ENCODE measurements at places on chromosomes 1 and 21.

- peak; percentile 63 for DNase-seq
Observed at GRCh38 chr1:1116701-1117468, 996 bp upstream of the C1orf159 start.

DNA sequence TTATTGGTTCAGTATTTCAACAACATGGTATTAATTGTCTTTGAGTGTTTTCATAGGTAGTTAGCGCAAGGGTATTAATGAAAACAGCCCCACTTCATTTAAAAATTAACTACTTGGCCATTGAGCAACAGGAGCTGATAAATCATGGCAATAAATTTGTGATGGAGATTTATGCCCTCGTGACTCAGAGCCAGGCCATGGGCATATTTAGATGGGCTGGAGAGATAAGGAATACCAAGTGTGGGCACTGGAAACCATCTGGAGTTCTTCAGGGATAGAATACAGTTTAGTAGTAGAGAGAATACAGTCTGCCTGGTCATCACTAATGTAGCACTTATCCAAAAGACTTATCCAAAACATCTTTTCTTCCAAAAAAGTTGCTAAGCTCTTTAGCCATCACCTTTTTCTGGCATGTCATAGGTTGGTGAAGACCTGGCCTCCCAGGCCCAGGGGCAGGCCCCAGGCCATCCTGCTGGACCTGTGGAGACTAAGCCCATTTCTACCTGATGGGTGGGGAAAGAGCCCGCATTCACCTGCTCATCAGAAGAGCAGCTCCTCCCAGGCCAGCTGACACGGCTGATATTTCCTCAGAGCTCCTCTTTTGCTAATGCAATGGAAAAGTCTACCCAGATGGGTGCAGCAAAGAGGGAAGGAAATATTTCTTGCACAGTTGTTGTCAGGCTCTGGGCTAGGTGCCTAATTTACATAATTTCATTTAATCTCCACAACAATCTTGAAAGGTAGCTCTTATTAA, 238.0 kb downstream of the TM2D1 start:
- DNase-seq: no peak

- DNase-seq: no peak
Observed at GRCh38 chr1:30172299-30172694, 551.1 kb downstream of the MATN1 start.

GRCh38 chr1:51819810-51820209, 58.7 kb downstream of the NRDC start:
- DNase-seq: no peak

DNA sequence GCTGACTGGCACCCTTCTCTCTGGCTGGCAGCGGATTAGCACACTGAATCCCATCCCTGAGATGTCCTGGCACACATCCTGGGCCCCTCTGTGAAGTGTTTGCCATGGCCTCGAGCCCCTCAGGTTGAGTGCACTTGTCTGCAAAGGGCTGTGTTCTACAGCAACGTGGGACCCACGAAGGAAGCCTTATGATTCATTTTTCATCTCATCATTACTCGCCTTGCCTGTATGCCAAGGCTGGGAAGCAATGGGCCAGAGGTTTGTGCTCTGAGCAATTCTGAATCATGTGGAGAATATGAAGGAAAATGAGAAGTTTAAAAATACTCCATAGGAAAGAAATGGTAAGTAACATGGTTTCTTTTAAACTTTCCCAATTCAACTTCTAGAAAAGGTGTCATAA, 124.8 kb upstream of the LMO4 start:
- DNase-seq: no peak

- DNase-seq: no peak
Observed at GRCh38 chr1:244347942-244348341, 103.8 kb downstream of the ADSS2 start.

DNA sequence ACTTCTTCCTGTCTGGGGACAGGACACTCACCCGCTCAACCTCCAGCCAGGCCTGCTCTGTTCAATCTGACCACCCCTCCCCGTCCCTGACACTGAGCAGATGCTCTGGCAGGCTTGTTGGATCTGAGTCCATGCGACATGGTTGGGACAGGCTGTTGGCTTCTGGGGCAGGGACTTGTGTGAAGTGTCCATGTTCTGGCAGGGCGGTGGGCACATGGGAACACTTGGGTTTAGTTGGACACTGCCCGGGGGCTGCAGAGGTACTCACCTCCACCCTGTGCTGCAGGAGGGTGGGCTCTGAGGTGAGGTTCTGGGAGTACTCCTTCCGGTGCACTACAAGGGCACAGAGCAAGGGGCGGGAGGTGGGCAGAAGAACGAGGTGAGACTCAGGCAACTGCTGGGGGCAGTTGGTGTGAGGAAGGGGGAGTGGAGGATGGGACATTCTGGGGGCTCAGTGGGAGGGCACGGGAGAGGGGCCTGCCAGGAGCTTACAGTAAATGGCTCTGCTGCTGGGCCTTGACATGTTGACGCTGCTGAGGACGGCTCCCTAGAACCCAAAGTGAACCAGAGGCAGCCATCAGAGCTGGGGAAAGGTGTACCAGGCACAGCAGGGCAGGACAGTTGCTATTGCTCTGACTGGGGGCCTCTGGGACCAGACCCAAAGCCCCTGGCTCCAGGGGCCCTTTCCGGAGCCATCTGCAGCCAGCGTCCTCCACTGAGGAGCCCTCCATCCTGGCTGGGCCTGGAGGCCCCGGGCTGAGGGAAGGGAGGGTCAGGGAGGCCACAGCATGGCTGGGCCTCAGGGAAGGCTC, 2.3 kb downstream of the EPS8L3 start:
- DNase-seq: peak; percentile 7

GRCh38 chr1:150259217-150259616, 1.6 kb downstream of the CA14 start:
- DNase-seq: no peak

DNA sequence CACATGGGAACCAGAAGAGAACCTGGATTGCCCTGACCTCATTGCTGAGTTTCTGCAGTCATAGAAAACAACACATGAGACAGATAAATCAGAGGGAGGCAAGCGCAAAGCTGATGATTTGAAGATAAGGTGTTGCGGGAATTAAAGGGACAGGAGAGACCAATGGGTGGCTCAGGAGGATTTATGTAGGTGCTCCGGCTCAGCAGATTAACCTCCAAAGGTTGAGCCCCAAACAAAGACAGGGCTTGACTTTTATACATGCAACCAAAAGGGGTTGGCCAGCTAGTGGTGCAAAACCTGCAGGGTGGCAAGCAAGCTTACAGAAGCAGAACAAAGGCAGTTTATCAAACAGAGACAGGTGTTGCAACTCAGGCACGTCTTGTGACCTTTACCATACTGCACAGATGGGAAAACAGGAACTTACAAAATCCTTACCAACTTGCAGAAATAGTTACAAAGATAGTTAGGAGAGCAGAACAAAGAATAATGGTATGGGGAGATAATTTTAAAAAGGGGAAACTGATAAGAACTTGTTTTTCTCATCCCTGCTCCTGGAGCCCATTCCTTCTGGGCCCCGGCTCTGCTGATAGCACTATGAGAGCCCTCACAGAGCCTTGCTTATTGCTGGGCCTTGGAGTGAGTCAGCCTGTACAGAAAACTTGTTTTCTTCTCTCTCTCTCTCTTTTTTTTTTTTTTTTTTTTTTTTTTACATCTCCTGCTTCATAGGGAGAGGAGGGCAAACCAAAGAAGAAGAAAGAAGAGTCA, 93.6 kb downstream of the SNRPE start:
- DNase-seq: no peak

DNA sequence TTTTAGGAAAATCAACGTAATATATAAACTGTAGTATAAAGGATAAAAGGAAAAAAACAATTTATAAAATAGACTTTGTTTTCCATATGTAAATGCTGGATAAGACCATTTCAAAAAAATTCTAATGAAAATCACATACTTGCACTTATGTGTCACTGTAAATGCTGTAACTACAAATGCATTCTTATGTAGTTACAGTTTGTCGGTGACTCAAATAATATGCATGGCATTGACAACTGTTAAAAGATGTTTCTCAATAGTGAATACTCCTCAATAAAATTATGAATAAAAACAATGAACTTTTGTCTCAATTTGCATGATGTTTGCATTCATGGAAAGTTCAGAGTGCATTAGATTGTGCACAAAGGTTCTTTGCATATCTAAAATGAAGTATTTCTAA, 614.0 kb upstream of the CHRM3 start:
- no peak for DNase-seq

DNA sequence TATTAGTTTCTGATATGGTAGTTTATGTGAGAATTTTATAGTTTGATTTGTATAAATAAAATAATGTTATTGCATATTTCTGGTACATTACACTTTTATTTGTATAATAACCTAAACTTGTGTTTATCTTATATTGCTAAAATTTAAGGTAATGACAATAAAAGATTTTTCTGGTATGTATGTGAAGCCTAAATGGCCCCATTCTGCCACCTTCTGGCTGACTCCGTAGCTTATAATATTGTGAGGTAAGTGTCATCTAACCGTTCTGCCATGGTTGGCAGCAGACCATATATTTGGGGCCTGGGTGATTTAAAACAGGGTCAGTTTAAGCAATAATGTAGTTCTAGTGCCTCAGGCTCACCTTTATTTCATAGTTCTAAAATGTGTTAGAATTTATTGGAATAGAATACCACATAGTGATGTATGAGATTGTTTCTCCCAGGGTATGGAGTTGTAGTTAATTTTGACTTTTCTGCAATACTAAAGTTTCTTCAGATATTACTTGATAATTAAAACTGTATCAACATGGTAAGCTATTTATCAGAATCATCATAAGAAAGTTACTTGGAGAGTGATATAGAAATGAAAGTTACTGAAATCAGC, 21.2 kb upstream of the PRKACB start:
- peak; percentile 47 for DNase-seq

- peak; percentile 35 for DNase-seq
Observed at GRCh38 chr1:116740296-116740695, 13.9 kb upstream of the CD2 start.

DNA sequence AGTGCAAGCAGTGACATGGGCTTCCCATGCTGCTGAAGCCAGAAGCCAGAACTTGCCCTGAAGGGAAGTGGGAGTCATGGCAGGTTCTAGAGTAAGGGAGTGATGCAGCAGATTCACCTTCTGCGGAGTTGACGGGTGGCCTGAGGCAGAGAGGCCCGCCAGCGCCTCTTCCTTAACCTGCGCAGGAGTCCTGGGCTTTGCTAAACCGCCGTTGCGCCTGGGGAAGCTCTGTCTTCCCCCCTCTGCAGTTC, 67.3 kb downstream of the OBSCN start:
- DNase-seq: peak; percentile 38

DNA sequence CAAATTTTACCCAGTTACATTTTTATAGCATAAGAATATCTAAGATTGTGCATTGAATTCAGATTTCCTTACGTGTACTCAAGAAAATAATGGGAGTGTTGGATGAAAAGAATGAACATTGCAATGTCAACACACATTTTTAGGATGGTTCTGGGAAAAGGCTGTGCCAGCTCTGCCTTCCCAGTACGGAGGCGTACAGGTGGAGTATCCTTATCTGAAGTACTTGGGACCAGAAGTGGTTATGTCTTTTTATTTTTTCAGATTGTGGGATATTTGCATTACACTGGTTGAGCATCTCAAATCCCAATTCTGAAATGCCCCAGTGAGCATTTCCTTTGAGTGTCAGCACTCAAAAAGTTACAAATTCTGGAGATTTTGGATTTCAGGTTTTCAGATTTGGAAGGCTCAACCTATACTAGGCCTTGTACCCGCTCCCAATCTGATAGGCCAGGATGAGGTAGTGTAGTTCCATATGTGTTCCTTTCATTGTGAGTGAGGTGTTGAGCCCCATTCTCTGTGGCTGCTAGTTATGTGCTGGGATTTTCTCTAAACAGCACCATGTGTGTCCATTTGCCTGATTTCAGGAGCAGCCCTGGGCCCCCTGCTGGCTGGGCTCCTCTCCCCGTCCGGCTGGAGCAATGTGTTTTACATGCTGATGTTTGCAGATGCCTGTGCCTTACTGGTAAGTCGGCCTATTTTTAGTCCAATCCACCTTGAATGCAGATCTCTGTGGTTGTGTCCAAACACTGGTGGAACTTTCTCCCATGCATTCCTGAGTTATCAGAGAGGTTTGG, 60.8 kb downstream of the SLC37A1 start:
- DNase-seq: no peak

- DNase-seq: peak; percentile 42
Observed at GRCh38 chr1:175887981-175888428, 144.6 kb upstream of the TNR start.

DNA sequence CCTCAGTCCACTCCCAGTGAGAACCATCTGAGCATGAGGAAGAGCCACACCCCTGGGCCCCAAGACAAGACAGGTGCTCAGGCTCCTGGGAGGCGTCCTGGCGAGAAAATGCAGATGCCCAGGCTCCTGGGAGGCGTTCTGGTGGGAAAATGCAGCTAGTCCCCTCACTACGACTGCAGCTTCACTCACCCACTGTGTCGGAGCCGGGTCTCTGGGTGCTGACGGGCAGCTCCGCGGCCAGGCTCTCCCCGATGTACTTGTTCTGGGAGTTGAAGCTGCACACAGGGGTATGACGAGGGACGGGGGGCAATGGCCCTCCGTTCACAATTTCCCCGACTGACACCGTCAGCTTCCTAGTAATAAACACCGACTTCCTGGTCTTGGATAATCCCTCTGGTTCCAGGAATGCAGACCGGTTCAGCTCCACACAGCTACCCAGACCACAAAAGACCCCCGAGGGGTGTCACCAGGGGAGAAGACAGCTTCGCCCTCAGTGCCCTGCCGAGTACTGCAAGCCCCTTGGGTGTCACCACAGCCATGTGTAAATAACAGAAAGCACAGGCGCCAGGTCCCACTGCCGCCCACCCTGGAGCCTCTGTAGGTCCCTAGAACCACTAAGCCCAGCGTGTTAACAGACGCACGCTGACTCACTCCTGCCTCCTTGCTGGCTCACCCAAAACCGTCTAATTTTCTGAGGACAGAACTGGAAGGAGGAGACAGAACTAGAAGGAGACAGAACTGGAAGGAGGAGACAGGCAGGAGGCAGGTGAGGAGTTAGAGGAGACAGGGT, 19.5 kb downstream of the MCM3AP start:
- DNase-seq: no peak

DNA sequence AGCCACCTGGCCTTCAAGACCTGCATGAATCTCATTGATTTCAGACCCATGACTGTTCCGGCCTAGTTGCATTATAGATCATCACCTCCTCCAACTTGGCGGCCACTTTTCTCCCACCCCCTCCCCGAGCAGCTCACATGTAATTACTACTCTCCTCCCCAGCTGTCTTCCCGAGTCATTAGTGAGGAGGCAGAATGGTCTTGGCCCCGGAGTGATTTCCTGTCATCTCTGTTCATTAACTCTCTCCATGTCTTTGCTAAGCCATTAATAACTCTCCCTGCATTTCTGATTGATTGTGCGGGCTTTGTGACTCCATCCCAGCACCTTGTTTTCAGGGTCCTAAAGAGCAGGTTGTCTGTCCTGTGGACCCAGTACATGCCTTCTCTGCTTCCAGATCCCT, 75.6 kb upstream of the CNTN2 start:
- DNase-seq: no peak

DNA sequence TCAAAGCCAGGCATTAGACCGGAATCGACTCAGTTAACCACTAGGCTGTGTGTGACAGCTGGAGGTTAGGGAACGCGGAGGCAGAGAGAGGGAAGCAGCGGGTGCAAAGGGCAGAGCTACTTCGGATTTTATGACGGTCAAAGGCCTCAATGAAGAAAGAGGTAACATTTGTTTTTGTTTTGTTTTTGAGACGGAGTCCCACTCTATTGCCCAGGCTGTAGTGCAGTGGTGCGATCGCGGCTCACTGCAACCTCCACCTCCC, 276.8 kb upstream of the GREM2 start:
- no peak for DNase-seq

- DNase-seq: no peak
Observed at GRCh38 chr21:35036465-35037383, 12.4 kb downstream of the RUNX1 start.

Data from activated T-cell treated with anti-CD3 and anti-CD28 coated beads, Interleukin-2, amount 50 U/mL, for 48 hours (primary cell).